ENCODE measurements at places on chromosomes 1 and 21.

GRCh38 chr1:181073638-181074037 is 14.9 kb upstream of the IER5 start:
- no peak for DNase-seq

GRCh38 chr21:35422011-35422410 is 372.9 kb upstream of the RUNX1 start:
- no peak for DNase-seq

DNA sequence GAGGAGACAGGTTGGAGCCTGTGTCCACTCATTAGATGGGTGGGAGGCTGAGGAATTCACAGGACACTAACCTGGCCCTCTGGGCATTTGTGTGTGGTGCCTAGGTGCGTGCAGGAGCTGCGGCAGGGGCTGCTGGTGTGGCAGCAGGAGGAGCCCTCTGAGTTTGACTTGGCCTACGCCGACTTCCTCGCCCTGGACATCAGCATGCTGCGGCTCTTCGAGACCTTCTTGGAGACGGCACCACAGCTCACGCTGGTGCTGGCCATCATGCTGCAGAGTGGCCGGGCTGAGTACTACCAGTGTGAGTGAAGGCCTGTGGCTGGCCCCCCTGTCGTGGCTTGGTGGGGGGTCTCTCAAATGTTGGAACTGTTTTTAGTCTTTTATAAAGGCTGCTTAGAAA is 3.6 kb downstream of the XKR8 start:
- DNase-seq = no peak

DNA sequence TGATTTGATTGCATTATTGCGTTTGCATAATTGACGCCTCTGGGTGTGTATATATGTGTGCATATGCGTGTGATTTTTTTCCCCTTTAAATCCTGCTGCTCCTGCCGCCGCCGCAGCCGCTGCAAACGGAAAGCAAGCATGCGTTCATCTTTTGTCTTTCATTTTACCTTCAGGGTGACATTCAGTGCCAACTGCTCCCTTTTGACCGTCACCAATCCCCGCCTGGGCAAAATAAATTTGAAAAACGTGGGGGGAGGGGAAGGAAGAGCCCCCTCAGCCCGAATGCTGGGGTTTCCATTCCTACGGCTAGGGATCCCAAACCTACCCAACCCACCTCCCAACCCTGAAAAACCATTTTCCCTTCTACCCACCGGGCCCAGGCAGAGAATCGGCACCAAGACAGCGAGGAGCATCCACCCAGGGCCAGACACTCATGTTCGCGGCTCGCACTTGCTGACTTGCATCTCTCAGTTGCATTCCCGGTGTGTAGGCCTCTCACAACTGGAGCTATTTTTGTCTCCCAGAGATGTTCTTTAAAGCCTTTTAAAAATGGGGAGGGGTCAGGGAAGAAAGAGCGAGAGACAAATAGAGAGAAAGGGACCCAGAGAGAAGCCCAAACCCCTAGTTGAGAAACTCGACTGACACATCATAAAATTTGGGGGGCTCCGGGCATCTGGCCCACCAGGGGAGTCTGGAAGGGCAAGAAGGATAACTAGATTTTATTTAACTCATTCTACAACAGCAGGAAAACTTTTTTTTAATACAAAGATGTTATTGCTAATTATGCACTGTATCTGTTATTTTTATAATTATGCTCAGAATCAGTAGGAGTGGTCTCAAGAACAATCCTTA is 367.1 kb upstream of the ESRRG start:
- no peak for DNase-seq

GRCh38 chr1:43305926-43306687 is 5.3 kb downstream of the TIE1 start:
- no peak for DNase-seq

- no peak for DNase-seq
These were observed 5.2 kb upstream of the FOXD3 start for GRCh38 chr1:63316984-63317816.

- DNase-seq = no peak
These were observed 46.4 kb upstream of the ERG start for GRCh38 chr21:38544661-38545060.

GRCh38 chr21:38958940-38959691 is 153.4 kb downstream of the ETS2 start:
- no peak for DNase-seq

- no peak for DNase-seq
These were observed 134.5 kb downstream of the HHIPL2 start for GRCh38 chr1:222413436-222413835.

DNA sequence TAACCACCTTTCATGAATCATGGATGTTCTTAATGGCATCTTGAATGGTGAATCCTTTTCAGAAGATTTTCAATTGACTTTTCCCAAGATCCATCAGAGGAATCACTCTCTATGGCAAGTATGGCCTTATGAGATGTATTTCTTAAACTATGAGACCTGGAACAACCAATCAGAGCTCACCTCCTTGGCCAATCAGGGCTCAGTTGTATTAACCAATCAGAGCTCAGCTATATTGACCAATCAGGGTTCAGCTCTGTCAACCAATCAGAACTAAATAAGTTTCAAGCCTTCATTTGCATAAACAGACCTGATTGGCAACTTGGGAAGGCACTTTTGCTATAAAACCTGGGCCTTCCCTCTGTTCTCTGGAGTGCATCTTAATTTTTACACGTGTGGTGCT is 13.6 kb upstream of the FAM3B start:
- no peak for DNase-seq

GRCh38 chr1:112783059-112783458 is 67.9 kb upstream of the PPM1J start:
- DNase-seq = no peak

GRCh38 chr1:78224861-78225552 is 179.2 kb downstream of the GIPC2 start:
- DNase-seq = no peak

DNA sequence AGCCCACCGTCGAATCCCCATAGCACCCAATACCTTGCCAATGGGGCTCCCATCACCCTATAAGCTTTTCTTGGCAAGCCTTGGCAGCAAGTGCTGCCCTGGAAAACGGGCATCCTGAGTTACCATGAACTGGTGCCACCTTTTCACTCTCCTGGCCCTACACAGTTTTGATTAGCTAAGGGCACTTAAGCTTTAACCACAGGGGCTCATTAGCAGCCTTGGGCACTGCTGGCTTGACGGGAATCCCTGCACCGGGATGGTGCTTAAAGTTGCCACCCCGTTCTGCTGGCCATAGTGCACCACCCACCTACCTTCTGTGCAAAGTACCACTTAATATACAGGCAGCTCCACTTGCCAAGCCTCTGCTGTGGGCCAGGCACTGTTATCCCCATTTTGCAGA is 13.7 kb downstream of the PARS2 start:
- DNase-seq = no peak

DNA sequence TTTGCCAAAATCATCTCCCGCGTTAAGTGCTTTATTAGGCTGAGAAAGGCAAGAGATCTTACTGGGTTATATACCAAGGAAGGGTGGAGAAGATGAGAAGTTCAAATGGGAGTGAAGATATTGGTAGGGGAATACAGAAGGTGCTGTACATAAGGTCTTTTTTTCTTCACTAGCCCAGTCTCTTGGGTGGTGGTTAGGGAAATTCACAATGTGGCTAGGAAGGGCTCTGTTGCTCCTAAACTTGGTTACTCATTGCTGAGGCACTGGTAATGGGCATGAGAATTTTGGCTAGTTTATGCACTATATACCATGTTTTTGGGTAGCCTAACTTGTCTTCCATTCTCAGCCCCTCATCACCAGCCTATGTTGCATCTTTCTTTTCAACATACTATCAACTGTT is 50.6 kb downstream of the LHX4 start:
- DNase-seq = no peak

DNA sequence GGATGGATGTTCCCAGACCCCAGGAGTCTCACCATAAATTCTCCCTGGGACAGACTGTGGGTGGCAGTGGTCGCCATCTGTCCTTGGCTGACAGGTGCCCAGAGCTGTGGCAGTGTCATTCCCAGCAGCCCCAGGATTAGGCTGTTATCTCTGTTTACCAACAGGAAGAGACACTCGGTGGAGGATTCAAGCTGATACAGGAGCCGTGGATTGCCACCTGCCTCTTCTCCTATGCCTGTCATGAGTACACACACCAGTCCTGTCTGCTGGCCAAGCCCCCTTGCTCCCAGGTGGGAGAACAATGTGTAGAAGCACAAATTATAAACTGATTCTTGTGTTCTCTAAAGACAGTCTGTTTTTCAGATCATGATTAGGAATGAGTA is 152.6 kb downstream of the ETS2 start:
- no peak for DNase-seq

- DNase-seq = no peak
These were observed 1.6 kb downstream of the P3H1 start for GRCh38 chr1:42765269-42765668.

GRCh38 chr1:244849189-244849866 is 13.9 kb downstream of the COX20 start:
- no peak for DNase-seq

DNA sequence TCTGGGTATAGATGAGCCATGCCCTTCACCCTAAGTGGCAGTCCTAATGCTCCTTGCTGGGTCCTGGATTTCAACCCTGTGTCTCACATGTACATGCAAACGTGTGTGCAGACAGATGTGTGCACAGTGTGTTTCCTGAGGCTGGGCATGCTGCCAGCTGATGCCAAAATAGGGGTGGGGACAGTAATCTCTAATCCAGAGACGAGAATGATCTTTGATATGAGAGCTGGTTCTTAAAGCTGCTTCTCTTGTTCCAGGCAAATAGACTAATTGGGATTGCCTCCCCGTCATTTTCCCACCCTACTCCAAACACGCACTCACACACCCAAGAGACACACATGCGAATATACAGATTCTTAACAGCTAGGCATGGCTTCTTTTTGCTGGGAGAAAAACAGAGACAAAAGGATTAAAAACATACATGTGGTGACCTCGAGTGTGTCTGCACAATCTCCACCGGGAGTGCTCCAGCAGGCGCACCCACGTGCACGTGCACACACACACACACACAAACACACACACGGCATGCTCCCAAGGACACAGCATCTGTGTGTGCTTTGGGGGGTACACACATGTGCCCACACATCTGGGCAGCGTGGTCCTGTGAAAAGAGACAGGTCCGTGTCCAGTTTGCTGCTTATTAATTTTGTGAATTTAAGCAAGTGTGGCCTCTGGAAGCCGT is 102.1 kb upstream of the ZBTB40 start:
- no peak for DNase-seq

- DNase-seq = no peak
These were observed 69.6 kb upstream of the KCNK1 start for GRCh38 chr1:233544304-233544703.

DNA sequence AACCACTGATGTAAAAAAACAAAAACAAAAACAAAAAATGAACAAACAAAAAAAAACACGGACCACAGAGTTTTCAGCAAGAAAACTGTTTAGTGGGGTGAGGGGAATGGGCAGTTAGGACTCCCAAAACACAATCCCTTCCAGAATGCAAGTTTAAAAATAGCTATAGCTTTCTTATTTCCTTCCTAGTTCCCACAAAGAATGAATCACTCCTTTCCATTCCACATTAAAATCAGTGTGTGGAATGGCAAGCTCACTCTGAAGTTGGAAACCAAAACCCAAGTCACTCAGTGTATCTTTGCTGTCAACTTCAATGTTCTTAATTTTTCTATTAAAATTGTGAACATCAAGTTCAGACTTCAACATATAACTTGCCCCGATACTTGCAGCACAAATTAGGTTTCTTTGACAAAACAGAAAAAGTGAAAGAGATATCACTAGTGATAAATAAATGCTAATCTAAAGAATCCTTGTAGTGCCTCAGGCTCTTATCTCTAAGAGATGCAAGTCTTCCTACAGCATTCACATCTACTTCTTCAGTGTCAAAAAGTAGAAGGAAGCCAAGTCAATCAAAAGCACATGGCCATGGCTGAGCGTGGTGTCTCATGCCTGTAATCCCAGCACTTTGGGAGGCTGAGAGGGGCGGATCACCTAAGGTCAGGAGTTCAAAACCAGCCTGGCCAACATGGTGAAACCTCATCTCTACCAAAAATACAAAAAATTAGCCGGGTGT is 45.5 kb downstream of the TOR3A start:
- DNase-seq = no peak

DNA sequence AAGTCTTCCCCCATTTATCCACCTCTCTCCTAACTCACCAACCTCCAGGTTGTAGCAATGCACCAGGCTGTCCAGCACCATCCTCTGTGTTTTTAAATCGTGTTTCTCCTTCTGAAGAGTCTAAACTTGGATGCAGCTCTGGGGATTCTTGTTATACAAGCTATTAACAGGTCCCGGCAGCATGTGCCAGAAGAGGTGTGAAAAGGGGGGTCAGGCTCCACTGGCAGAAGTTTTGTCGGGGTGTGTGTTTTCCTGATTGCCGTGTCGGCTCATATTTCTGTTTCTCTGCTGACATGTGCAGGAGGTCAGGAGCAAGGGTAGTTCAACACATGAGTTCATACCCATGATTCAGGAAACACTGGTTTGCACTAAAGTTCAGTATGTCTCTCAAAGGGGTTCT is 658.6 kb upstream of the CAMK1G start:
- DNase-seq = no peak

GRCh38 chr1:1559066-1559465 is 15.6 kb downstream of the SSU72 start:
- no peak for DNase-seq

DNA sequence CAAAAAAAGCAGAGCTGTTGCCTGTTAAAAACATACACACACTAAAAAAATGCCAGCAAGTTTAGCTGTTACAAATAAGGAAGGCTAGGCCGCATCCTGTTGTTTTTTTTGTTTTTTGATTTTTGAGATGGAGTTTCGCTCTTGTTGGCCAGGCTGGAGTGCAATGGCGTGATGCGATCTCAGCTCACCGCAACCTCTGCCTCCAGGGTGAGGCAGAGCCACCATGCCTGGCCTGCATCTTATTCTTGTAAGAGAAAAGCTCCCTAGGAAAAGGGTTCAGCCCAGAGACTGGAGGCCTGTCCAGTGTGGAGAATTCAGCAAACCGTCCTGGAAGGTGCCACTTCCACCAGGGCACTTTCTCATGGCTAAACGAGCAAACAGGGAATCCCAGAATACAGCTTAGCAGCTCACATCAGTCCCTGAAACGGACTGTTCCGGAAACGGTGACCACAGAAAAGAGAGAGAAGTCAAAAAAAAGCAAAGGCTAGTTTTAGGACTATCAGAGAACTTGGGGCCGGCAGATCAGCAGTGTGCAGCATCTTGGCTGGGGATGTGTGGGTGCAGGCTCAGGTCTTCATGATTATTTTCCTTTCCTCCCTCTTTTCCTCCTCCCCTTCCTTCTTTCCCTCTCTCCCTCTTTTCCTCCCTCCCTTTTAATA is 283.6 kb downstream of the AJAP1 start:
- no peak for DNase-seq

DNA sequence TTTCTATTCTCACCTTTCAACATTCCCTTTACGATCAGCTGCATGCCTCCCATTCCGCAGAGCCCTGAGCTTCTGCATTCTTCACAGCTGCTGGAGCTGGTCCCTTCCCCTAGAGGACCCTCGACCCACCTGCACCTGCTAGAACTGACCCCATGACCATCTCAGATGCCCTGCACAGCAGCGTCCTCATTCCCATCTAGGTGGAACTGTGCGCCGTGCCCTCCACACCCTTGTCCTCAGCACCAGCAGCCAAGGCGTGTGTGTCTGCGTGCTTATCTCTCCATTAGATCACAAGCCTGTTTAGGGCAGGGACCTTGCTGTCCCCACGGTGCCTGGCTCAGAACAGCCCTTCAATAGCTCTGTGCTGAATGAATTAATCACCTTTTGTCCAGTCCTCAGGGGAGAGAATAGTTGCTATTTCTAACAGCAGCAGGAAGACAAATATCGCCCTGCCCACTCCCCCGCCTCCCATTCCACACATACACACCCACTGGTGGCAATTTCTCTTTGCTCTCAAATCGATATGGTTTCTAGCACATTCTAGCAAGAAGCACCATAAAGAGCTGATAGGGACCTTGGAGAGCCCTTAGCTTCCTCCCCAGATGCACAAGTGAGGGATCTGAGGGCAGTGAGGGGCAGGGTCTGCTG is 61.7 kb downstream of the KCNN3 start:
- DNase-seq = no peak
